Fibroblast of pulmonary artery (primary cell): ENCODE measurements at places on chromosomes 2 and 18.
A peak's percentile ranks its signal among the peaks of the same experiment; 100 is the strongest.

DNA sequence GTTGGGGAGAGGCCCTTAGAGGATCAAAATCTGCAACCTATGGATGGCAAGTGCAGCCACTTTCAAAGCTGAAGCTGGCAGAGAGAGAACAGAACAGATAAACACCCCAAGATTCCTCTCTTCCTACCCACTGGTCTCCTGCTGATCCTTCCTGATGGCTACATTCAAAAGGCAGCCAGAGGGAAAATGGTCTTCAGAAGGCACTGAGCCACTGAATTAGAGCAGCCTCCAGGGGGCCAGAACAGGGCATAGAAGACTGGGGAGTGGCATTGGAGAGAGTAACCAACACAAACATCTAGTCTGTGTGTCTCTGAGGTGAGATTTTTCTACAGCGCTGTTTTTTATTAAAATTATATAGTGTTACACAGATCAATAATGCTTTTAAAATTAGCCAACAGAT lies 432.6 kb downstream of the PARD3B start:
- no peak for DNase-seq

DNA sequence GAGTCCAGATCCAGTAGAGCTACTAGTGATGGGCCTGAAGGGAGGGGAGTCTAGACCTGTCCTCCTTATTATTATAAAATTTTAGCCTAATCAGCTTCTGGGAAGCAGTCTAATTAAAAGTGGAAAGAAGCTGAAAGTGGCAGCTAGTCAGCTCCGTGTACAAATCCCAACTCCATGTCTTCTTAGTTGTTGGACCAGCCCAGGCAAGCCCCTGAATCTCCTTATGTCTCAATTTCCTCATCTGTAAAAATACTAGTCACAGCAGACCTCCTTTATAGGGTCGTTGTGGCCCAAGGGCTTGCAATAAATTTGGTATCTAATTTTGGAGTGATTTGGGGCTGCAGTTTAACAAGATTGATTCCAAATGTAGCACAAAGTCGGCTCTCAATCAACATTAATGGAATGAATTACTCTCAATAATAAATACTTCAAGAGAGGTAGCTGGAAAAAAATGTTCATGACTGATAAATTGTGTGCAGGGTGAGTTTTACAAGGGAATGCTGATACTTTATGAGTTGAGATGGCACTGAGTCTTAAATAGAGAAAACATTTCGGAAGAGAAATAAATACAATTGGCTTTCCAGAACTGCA lies 118.3 kb upstream of the NDUFV2 start:
- no peak for DNase-seq

GRCh38 chr2:173963323-173963816 lies 1.8 kb downstream of the SP3 start:
- DNase-seq, result peak; percentile 83

GRCh38 chr18:23498117-23498516 lies 5.2 kb upstream of the RMC1 start:
- no peak for DNase-seq

DNA sequence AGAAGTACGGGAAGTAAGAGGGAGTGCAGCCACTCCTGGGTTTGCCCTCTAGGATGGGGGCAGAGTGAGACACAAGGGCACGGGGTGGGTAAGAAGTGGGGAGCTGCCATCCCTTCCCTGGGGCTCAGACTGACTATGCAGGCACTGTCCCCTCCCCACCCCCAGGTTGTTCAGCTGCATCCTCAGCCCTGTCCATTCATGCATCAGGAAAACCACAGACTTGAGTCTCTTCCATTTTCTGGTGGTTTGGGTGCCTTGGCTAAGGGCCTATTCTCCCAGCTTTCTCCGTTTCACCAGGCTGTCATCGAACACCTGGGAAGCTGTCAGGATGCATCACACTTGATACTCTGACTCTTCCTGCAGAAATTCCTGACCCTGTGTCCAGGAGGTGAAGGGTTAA lies 111.9 kb downstream of the TFCP2L1 start:
- no peak for DNase-seq
